ENCODE measurements at places on chromosomes 1 and 21.

GRCh38 chr21:44984792-44985440, 45.1 kb downstream of the SLX9 start:
- no peak for DNase-seq

GRCh38 chr1:208184966-208185654, 59.1 kb downstream of the PLXNA2 start:
- no peak for DNase-seq

- DNase-seq = no peak
Observed at GRCh38 chr21:34582506-34583150, 32.3 kb downstream of the RCAN1 start.

DNA sequence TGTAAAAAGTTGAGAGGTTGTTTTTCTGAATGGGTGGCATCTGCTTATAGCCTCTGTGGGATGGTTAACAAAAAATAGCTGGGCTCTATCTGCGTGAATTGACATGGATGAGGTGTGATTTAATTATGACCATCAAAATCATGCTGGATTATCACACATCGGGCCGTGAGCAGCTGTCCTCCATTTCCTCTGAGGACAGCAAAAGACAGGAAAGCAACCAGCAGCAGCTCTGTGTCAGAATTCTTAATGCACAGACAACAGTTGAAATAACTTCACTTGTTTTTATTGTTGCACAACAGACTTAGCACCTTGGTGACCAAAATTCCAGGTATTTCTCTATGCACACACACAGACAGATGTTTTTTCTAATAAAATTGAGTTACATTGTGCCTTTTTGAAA, 54.5 kb upstream of the LAPTM5 start:
- DNase-seq = no peak

- DNase-seq = no peak
Observed at GRCh38 chr1:5685446-5686040, 306.7 kb downstream of the NPHP4 start.

DNA sequence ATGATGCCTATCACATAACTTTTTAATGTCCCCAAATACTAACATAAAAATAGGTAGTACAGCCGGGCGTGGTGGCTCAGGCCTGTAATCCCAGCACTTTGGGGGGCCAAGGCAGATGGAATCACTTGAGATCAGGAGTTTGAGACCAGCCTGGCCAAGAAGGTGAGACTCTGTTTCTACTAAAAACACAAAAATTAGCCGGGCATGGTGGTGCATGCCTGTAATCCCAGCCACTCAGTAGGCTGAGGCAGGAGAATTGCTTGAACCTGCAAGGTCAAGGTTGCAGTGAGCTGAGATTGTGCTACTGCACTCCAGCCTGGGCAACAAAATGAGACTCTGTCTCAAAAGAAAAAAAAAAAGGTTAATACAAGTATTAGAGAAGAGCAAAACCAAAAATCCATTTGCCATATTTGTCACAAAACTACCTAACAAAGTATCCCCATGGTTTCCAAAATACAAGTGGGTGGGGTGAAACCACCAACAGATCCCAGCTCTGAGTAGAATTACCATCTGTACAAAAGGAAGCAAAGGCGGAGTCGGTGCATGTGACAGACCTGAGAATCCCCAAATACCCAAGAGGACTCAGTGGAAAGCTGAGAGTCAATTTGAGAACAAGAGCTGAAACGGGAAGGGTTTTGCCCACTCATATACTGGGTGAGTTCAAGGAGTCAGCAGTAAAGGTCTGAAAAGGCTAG, 113.2 kb downstream of the TOMM20 start:
- no peak for DNase-seq

DNA sequence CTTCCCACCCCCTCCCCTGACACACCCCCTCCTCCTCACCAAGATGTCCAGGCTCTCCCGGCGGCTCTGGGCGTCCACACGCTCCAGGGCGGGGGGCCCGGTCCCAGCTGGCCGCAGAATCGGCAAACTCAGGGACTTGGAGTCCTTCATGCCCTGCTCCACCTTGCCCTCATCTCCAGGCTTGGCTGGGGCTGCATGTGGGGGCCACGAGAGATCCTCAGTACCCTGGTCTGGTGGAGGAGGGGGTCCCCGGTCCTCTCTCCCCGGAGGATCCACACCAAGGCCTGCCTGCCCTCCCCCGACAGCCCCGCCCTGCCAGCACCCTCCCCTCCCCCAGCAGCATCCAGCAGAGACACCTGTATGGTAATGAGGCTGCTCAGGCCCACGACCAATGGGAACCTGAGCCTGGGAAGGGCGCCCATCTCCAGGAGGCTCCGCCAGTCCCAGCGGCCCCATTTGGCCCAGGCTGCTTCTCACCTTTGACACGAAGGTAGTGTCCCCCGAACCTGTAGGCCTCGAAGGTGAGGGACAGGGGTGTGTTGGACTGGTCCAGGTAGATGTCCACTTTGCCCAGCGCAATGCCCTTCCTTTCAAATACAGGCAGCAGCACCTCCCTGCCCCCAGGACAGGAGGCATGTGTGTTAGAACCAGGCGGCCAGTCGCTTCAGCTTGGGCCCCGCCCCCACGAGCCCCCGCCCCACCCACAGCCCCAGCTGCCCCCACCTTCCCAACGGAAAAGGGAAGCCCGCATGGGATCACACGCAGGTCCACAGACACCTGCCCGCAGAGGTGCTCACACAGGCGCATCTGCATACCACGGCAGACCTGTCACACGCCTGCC, 8.2 kb upstream of the TNFRSF25 start:
- no peak for DNase-seq

- DNase-seq = no peak
Observed at GRCh38 chr1:65167586-65168242, 19.7 kb downstream of the AK4 start.

GRCh38 chr1:229552732-229553131, 5.8 kb downstream of the ABCB10 start:
- no peak for DNase-seq

DNA sequence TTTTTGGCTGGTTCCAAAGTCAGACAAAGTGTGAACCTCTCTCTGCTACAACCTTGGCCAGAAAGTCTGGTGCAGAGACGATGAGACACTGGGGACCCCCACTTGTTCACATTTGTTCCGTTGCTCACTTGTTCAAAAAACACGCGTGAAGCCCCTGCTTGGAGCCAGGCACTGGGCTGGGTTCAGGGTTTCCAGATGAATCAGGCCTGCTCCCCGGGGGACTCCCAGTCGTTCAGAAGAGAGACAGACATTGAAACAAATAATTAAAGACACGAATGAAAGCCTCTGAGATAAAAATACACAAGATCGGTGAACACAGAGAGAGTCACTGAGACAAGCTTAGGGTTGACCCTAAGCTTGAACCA, 101.5 kb upstream of the RUNX3 start:
- DNase-seq = peak; percentile 45

DNA sequence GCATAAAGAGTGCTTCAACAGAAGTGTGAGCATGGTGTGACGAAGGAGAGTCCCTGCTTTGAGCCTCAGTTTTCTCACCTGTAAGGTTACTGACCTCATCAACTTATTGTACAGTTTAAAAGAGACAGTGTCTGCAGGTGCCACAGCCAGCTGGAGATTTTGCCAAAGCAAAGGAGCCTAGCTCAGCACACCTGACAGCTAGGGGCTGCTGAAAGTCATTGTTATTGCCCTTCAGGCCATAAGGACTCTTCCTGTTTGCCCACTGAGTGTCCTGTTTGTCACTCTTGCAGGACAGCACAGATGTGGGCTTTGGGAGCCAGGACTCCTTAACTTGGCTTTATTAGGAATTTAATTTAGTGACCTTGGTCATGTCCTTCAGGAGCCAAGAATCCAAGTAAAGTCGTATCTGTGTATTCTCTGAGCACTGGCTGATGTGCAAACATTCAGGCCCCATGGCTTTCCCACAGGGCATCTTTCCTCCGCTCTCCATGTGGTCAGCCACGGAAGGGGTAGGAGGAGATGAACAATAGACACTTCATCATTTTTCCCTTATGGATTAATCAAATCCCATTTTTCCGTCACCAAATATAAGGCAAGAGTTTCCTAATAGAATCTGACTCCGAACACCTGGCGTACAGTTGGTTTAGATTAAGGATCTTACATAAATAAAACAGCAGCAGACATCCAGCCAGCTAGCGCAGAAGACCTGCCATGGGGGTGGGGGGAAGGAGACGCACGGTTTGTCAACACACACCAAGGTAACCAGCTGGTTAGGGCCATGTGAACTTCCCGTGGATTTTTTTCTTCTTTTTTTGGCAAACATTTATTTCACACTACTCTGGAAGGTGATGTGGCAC, 43.1 kb upstream of the KANK4 start:
- no peak for DNase-seq

DNA sequence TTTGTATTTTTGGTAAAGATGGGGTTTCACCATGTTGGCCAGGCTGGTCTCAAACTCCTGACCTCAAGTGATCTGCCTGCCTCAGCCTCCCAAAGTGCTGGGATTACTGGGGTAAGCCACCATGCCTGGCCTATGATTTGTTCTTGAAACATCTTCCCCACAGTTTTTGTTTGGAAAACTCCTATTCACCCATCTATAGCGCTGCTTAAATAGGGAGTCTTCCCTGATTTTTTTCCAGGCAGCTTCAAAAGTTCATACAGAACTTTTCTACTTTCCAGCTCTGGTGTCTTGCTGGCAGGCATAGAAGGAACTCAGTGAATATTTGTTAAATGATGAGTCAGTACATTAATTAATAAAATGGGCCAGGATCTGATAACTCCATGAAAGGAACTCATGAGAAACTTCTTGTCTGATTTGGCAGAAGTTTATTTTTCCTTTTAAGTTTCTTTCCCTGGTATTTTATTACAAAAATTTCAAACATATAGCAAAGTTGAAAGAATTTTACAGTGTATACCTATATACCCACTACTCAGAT, 33.0 kb upstream of the TTC22 start:
- no peak for DNase-seq

- DNase-seq = no peak
Observed at GRCh38 chr1:41239988-41240610, 2.0 kb downstream of the SCMH1 start.

Data from stimulated activated CD4-positive, alpha-beta T cell treated with anti-CD3 and anti-CD28 coated beads, TNF-alpha, amount 100 ng/mL, for 1 hour (primary cell).